Neural progenitor cell (in vitro differentiated cells): ENCODE measurements at places on chromosomes 6 and 20.

GRCh38 chr6:14743474-14744211, 502.2 kb upstream of the JARID2 start:
- no peak for DNase-seq

DNA sequence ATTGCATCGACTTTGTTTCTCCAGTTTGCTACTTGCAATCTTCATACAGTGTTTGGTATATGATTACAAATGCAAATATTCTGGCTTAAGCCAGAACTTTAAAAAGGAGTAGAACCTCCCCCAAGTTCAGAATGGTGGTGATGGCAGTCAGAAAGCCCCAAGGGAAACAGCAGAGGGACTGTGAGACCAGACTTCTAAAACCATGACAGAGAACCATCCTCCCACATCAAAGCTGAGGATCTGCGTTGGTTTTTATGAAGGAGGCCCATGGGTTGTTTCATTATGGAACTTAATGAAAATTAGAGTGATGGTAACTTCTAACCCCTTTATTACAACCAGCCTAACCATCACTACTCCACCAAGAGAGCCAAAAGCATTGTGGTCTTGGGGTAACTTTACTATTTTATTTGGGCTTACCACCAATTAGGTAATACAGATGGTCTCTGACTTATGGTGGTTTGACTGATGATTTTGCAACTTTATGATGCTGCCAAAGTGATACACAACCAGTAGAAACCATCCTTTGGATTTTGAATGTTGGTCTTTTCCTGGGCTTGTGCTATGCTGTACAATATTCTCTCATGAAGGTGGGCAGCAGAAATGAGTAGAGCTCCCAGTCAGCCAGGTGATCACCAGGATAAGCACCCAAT, 10.9 kb upstream of the MRS2 start:
- no peak for DNase-seq

- DNase-seq, result no peak
Measured at GRCh38 chr6:137206577-137206976, 12.6 kb downstream of the IFNGR1 start.

DNA sequence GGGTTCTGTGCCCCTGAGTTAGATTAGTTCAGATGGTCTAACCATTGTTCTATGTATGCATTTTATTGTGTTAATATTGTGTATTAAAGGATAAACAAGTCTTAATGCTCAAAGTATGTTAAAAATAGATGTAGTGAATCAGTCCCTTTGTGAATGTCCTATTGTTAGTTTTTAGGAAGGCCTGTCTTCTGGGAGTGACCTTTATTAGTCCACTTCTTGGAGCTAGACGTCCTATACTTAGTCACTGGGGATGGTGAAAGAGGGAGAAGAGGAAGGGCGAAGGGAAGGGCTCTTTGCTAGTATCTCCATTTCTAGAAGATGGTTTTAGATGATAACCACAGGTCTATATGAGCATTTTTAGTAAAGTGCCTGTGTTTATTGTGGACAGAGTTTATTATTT, 12.3 kb upstream of the HMGN4 start:
- DNase-seq, result no peak

DNA sequence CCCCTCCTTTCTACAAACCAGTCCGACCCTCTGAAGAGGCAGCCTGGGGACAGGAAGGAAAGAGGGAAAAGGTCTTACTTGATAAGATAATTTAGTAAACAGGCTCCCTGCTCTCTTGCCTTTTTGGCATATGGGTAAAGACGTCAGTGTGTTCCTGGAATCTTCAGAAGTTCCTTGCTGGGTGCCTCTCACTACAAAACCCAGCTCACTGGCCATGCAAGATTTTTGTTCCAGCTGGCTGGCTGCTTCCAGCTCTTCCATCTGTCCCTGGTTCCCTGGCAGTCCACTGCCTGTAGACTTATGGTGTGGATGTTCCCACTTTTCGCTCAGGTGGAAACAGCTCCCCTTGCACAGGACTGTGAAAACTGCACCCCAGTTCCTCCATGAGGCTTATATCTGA, 57.4 kb downstream of the MOCS1 start:
- no peak for DNase-seq

- DNase-seq, result no peak
Measured at GRCh38 chr20:63097336-63097831, 90.6 kb upstream of the BHLHE23 start.

DNA sequence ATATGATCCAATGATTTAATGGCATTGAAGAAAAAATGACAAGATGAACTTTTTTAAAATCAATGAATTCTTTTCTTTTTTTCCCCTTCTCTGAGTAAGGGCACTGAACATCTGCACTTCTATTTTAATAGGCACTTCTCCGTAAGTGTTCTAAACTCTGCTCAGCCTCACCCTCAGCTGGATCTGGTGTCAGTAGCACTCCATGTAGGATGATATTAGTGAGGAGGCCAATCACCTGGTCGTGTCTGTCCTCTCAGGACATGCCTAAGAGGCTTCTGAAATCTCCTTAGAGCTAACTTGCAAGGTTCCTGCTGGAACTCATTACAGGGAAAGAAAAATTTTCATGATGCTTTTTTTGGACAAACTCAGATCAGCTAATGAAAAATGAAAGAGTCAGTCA, 148.6 kb upstream of the MLIP start:
- no peak for DNase-seq

DNA sequence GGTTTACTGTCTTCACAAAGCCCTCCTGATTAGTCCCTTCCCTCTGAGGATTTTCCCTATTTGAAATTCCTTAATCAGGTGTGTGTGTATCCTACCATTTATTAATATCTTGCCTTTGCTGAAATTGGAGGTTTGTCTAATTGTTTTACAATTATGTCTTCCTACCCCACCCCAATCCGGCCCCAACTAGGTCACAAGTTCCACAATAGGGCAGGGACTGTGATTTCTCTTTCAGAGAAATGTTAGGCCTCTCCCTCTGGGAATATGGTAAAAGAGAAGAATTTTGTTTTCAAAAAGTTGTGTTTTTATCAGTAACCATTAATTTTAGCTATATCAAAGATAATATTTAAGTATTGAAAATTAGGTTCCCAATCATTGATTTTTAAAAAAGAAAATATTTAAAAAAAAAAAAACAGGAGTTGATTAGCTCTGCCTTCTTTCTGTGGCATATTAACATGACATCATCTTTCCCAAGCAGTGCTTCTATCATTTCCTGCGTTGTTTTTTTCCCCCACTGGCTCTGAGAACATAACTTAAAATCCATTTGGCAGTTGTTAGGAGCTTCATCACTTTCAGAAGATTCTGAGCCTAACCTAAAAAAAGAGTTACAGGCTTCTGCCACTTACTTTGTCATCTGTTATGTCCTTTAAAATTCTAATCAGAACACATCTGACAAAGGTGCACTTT, 36.1 kb downstream of the BLOC1S5 start:
- DNase-seq, result no peak

- no peak for DNase-seq
Measured at GRCh38 chr6:33858804-33859505, 55.2 kb upstream of the MLN start.

DNA sequence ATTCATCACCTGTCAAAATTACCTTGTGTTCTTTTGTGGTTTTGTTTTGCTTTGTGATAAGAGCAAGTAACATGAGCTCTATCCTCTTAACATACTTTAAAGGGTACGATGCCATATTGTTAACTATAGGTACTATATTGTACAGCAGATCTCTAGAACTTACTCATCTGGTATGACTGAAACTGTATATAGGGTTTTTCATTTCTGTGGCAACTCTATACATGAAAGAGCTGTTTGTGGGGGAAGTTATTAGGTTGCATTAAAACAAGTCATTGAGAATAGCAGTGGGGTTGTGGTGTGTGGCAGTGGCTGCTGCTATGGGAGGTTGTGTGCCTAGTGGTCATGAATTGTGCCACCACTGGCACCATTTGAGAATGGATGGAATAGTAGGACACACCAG, 268.4 kb downstream of the KCNQ5 start:
- DNase-seq, result no peak

- DNase-seq, result peak; percentile 72
Measured at GRCh38 chr20:52972190-52972937, at the start of gene TSHZ2. Gene TSHZ2, plus strand, starts transcription at chr20:52972358. Its CDS starts 936 bp downstream, at chr20:52973294.

GRCh38 chr6:97029552-97029951, 105.0 kb downstream of the KLHL32 start:
- DNase-seq, result no peak

DNA sequence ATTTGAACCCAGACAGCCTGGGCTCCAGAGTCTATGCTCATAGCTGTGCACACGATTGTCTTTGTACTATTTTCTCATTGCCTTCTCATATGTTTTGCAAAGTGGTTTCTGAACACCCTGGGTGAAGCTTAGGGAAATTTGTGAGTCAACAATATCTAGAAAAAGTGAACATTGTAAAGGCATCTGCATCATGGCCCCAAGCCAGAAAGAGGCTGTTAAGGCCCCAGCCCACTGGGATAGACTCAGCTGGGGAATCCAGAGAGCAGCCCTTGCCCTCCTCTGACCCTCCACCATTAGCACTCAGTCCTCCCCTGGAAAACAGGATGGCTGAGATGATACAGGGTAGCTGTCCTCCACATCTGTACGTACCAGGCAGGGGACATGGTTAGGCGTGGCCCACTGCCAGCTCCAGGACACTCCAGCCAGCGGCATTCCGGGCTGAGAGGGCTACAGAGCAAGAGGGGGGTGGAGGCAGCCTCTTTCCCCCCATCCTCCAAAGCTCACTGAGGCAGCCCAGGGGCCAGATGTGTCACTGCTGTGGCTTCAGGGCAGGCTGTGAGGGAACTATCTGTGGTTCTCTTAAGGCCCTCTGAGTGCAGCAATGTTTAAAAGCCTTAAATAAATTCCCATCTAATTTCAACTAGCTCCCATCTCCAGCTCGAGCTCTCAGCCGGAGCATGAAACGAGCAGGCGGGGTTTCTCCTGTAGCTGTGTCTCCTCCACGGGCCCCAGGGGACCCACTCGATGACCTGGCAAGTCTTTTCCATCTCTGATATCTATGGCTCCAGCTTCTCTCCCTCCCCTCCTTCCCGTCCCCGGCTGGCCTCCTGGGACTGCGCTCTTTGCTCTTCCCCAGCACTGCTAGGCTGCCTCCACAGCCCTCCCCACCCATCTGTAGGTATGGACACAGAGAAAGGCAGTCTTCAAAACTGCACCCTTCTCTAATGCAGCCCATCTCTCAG, 209.4 kb upstream of the LRFN2 start:
- no peak for DNase-seq
